Daoy (cell line): ENCODE measurements at places on chromosomes 13 and 19.
A peak's percentile ranks its signal among the peaks of the same experiment; 100 is the strongest.

- DNase-seq = no peak
Observed at GRCh38 chr19:46715975-46716671, 791 bp downstream of the PRKD2 start.

- no peak for DNase-seq
Observed at GRCh38 chr19:38429055-38429810, 3.2 kb upstream of the RASGRP4 start.

DNA sequence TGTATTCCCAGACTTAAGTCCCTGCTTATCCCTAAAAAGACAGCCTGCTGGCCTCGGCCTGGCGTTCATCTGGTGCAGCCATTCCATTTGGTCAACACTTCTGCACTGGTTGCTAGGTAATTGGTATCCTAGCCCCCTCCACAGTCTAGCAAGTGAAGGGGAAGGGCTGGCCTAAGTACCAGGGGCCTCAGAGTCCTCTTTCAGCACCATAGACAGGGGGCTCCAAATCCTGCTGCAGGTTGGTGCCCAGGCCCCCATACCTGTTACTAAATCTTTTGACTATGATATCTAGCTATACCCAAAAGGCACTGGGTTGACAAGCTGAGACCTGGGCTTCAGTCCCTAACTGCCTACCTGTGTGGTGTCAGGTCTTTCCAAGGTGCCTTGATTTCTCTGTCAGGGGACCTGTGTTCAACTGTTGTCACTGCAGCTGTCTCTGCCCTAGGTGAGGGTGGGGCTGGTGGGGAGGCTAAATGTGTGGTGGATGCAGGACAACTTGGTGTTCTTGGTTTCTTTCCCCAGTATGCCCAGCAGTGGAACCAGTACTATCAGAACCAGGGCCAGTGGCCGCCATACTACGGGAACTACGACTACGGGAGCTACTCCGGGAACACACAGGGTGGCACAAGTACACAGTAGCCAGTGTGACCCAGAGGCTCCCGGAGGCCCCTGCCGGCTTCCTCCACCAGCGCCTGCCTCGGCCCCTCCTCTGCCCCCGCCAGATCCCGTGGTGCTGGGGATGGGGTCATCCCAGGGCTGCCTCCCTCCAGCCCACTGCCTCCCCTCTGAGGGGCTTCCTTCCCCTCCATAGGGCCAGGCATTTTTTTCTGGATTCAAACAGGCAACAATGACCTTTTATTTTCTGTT lies 3.8 kb upstream of the CCDC97 start:
- DNase-seq = no peak

GRCh38 chr13:73547239-73547638 lies 488.4 kb downstream of the KLF5 start:
- DNase-seq = no peak

DNA sequence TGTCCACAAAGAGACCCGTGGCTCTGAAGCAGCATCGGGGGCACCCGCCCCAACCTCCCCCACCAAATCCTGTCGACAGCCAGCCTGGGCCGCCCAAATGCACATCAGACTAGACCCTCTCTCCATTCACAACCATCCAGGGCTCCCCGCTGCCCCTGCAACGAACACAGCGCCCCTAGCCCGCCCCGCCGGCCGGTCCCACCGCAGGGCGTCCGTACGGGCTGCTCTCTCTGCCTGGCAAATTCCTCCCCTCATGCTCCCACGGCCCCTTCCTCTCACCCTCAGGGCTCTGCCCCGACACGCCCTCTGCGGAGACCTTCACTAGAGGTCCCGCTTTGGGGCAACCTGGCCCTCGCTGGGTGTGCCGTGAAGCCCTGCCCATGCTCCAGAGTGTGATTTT lies 7.1 kb downstream of the TCF3 start:
- no peak for DNase-seq

GRCh38 chr13:76129305-76130000 lies 493.3 kb downstream of the LMO7 start:
- no peak for DNase-seq

- DNase-seq = peak; percentile 61
Observed at GRCh38 chr13:77544355-77544754, 8.8 kb downstream of the SCEL start.

DNA sequence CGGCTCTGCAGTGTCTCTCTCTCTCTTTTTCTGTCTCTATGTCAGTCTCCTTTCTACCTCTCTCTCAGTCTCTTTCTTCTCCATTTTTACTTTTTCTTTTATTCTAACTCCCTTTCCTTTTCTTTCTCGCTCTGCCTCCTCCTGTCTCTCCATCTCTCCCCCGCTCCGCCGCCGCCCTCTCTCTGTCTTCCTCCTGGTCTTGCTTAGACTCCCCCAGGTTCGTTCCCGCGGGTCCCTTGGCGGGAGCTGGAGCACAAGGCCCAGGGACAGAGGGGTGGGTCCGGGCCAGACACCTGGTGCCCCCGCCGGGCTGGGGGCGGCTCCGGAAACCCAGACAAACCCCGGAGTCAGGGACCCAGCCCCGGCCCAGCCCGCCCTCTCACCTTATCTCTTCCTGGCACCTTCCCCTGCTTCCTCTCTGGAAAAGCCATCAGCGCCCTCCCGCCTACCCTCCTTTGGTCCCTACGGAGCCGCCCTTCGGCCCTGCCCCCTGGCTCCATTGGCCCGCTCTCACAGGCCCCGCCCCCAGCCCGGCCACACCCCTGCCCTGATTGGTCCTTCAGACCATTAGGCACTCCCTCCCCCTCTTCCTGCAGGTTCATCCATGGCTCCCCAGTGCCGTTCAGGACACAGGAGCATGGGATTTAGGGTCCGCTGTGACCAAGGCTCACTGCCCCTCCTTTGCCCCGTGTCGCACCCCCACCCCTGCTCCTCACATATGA lies 15.4 kb upstream of the NOP53 start:
- DNase-seq = no peak
